ENCODE measurements at places on chromosomes 1 and 21. TPM values are rescaled to one million over a fixed set of nuclear protein-coding genes. Genes with fewer than 3 reads are reported as not detected.

The DNMT3L gene
- not detected for total RNA-seq

The LYPD8 gene
- total RNA-seq: not detected

The SPRR1B gene
- total RNA-seq: not detected

The FAM110D gene
- total RNA-seq: 1.2 TPM

- no peak overlapping the region for H3K4me3 ChIP-seq
- no peak for DNase-seq
- no peaks in the 10 kb centered on the region for H3K4me1 ChIP-seq
Observed at GRCh38 chr1:14094611-14095400, 394.8 kb downstream of the PRDM2 start.

DNA sequence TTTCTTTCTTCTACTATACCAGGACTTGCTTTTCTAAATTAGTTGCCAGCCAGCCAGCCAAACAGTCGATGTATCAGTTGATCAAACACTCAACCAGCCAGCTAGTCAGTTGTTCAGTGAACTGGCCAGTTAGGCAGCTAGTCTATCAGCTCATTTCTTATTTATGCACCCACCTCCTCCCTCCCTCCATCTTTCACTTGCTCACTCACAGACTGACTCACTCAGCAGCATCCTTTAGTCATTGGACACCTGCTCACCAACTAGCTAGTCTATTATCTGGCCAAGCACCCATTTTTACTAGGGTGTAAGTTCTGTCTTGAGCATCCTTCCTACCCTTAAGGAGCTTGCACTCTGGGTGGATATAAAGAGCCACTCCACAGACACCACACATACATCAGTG lies 5.9 kb upstream of the SPRR4 start:
- H3K4me1 ChIP-seq: no peaks in the 10 kb centered on the region
- no peak overlapping the region for H3K4me3 ChIP-seq
- no peaks in the 10 kb centered on the region for H3K36me3 ChIP-seq
- no peak overlapping the region for H3K27ac ChIP-seq

- peak overlapping the region; percentile 81 for H3K27ac ChIP-seq
- peaks cover 91% of the 10 kb centered on the region for H3K4me1 ChIP-seq
Observed at GRCh38 chr1:21930629-21931170, 6.4 kb downstream of the HSPG2 start.

GRCh38 chr1:70403759-70404158 lies 7.3 kb upstream of the CTH start:
- H3K4me3 ChIP-seq: no peak overlapping the region
- H3K4me1 ChIP-seq: no peaks in the 10 kb centered on the region
